ENCODE measurements at places on chromosomes 13 and 19.

DNA sequence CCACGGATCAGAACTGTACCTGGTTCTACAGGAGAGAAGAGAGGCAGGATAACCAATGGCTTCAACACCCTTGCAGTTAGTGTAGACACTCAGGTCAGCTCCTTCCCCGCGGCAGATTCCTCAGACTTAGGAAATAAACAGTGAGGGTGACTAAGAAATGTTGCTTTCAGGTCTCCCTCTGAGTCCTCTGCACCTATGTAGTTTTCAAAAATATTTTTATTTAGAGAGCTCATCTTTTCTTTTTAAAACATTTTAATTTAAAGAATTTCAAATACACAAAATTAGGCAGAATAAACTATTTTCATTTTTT is 195.2 kb downstream of the KLF12 start:
- DNase-seq, result no peak

DNA sequence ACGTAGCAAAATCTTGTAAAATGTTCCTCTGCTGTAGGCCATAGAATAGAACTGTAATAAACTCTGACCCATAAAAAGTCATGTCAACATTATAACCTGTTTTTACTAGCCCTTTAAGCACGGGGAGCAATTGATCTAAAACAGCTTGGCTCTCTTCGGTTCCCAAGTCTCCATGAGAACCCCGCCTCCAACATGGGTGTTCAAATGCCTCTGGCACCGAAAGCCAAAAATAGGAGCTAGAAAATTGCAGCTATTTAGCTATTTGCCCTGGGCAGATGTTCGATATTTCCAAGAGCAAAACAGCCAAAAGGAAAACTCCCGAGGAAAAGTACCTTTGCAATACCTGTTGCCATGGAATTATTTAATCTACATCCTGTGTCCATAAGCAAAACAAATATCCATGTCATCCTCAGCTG is 563.1 kb downstream of the EFNB2 start:
- DNase-seq, result no peak

DNA sequence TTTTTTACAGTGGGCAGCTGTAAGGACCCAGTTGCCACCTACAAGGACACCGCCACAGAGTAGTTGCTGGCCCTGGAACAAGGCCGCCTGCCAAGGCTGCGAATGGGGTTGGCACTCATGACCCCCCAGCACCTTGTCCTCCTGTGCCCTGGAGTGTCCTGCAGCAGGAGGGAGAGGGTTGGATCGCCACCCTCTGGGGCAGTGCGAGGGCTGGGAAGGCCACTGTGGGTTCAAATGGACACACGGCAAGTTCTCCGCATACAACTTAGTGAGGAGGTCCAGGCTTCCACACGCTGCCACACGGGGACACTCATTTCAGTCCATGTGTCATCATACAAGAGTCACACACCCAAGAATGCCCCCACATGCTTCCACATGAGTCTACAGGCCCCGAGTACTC is 978 bp downstream of the KLK8 start:
- DNase-seq, result no peak

- no peak for DNase-seq
Observed at GRCh38 chr13:114077933-114078325, 54.5 kb downstream of the RASA3 start.

DNA sequence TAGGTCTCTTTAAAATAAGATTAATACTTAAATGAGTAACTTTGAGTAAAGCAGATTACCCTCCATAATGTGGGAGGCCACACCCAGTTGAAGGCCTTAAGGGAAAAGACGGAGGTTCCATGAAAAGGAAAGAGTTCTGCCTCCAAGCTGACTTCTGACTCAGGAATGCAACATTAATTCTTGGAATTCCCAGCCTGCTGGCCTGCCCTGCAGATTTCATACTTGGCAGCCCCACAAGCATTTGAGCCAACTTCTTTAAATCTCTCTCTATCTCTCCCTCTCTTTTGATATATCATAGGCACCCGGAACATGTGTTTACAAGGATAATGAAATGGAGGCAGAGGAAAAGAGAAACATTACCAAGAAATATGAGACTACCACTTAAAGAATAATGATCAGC is 902.3 kb upstream of the MIR17HG start:
- no peak for DNase-seq

DNA sequence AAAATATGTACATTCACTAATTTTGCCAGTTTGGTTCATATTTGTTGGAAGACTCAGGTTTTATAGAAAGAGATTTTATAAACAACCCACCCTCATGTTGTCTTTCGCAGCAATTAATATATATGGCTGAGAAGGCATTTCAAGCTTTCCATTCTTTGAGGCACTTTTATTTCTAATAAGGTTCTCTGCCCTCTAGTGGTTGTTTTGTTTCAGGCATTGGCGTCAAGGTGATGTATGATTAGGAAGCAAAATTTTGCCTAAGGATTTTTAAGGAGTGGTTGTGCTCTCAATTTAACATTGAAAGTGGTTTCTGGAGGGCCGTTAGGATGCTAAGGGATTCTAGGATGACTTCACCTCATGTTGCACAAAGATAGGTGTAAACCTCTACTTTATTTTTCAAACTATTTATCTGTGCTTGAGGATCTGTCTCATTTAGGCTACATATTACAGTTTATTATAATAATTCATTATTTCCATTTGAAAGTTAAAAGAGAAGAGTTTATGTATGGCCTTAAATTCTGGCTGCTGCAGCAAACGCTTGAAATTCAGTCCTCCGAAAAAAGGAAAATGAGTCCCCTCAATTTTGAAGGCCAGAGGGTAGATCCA is 35.9 kb downstream of the OXGR1 start:
- no peak for DNase-seq

- DNase-seq, result no peak
Observed at GRCh38 chr19:40661616-40662015, 28.8 kb downstream of the NUMBL start.

GRCh38 chr19:40578442-40578908 is 1.8 kb downstream of the SHKBP1 start:
- no peak for DNase-seq

DNA sequence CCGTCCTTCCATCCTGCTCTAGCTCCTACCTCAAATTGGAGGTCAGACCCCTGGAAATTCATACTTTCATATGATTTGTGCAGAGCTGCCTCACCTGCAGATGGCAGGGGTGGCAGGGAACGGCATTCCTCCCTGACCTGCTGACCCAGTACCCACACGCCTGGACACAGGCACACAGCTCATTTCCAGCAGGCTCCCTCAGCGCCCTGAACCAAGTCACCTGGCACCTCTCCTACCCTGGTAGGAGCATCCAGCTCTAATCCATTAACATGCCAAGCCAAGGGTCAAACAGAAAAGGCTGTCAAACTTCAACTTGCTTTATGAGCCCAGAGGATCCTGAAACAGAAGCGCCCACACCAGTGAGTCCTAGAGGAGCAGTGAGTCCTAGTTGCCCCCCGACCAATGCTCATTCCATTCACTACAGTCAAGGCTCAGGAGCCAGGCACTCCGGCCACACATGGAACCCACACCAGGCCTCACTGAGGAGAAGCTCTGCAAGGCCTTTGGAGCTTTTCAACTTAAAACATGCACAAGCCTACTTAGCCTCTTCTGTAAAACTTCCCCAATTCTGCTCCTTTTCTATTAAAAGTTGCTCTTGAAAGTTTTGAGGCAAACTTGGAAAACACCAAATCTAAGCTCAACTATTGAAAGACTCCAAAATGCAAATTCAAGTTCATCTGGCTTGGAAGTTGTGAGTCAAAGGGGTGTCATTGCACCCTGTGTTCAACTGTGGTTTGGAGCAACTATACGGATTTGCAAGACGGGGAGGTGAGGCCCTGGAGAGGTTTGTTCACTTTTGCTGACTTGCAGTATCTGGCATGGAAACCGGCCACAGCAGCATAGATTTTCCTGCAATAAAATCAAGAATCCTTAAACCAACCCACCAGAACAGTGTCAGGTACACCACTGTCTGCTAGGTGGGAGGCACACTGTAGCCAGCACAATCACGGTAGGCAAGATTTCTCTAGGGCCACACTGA is 96.7 kb downstream of the CRYL1 start:
- DNase-seq, result no peak

DNA sequence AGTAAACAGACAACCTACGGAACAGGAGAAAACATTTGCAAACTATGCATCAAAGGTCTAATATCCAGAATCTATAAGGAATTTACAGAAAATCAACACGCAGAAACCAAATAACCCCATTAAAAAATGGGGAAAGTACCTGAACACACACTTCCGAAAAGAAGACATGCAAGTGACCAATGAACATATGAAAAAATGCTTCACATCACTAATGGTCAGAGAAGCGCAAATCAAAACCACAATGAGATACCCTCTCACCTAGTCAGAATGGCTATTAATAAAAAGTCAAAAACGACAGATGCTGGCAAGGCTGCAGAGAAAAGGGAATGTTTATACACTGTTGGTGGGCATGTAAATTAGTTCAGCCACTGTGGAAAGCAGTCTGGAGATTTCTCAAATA is 29.5 kb downstream of the SLC25A15 start:
- no peak for DNase-seq

GRCh38 chr13:58884353-58885209 is 1253.0 kb downstream of the PCDH17 start:
- DNase-seq, result no peak

GRCh38 chr13:81458170-81458569 is 1117.2 kb upstream of the SPRY2 start:
- no peak for DNase-seq

- peak; percentile 77 for DNase-seq
Observed at GRCh38 chr19:40217934-40218890, at the start of gene TTC9B. TTC9B (minus strand) TSS chr19:40218384; CDS start chr19:40218381, 3 bp downstream.

DNA sequence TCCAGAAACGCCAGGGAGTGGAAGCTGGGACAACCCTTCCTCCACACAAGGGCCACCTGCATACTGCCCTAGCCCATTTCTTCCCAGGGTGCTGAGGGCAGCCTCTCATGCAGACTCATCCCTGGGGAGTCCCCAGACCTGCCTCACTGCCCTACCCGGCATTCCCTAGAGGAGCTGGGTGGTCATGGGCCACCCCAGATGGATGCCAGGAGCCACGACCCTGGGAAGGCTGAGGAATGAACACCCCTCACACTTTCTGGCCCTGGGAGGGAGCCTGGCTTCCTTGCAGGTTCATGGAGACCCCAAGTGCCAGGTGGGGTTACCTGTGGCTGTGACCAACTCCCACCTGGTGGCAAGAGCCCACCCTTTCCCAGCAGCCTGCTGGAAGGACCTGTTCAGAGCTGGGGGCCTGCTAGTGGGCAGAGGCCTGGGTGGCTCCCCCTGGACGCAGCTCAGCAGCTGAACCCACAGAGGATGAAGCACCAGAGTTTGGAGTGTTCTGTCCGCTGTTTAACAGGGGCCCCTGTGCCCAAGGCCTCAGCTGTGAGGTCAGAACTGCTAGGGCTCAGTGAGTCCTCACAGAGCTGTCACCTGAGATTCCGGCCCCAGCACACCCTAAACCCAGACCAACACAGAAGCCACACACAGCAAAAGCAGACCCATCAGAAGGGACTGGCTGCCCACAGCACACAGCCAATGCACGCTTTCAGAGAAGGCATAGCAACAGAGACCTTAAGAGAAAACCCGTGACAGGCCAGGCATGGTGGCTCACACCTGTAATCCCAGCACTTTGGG is 6.6 kb downstream of the ACP4 start:
- no peak for DNase-seq

- no peak for DNase-seq
Observed at GRCh38 chr13:46796129-46796514, 839 bp downstream of the ESD start.

GRCh38 chr13:28885181-28885580 is 65.0 kb downstream of the MTUS2 start:
- DNase-seq, result no peak

DNA sequence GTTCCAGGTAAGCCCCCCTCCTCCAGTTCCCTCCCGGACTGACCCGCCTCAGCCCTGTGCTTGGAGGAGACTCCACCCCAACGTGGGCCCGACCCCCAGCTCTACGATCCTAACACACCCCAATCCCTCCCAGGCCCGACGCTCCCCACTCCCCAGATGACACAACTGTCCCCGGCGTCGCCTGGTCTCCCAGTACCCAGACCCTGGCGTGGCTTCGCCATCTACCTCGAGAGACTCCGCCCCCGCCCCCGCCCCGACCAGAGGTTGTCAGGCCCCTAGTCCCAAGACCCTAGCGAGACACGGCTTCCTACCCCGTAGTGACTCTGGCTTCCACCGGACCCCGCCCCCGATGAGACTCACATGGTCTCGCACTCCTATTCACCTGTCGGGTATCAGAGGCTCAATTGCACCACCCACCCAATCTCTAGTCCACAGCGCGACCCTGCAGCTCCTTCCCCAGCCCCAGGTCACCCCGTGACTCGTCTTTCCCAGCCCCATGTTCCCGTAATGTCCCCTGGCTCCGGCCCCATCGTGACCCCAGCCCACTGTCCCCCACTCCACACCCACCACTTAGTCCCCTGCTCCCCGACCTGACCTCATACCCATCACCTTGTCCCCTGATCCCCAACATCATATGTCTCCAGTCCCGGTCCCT is 2.9 kb downstream of the CD37 start:
- DNase-seq, result no peak

- peak; percentile 81 for DNase-seq
Observed at GRCh38 chr19:5718579-5719273, 1.2 kb downstream of the LONP1 start.

DNA sequence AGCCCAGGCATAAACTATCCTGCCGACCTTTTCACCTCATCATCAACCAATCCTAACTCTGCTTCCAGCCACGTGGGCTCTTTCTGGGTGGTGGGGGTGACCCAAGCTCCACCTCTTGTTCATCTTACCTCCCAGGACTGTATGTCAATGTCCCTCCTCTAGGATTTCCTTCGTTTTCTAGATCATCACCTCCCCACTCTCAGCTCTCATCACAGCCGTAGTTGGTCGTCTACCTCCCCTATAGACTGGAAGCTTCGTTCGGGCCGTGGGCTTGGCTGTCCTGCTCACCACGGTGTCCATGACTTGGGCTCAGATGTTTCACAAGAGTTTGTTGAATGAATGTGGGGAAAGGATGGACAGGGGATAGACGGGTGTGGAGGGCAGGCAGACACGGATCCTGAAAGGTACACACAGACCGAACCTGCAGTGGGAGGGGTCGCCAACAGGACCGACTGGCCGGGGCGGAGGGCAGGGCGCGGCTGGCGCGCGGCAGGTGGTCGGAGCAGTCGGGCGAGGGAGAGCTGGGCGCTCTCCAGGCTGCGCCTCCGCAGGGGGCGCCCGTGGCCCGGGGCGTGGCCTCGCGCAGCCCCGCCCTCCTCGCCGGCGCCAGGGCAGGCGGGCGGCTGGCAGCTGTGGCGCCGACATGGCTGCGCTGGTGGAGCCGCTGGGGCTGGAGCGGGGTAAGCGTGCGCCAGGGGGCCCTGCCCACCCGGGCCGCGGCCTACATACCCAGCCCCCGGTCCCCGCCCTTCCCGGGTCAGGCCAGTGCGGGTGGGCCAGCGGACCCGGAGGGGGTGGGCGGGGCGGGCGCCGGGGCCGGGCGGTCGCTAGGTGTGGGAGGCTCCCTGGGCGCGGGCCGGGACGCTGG is at the start of gene LIN7B:
Gene LIN7B, plus strand, starts transcription at position 609 of the 868 bp plus-strand sequence. Its CDS starts 35 bp downstream, at position 644.
- DNase-seq, result peak; percentile 90

All from stimulated activated effector memory CD8-positive, alpha-beta T cell treated with anti-CD3 and anti-CD28 coated beads, Interleukin-12 subunit alpha, Interleukin-12 subunit beta, amount 100 ng/mL, for 72 hours (primary cell).